ENCODE measurements at places on chromosomes 2 and 18. TPM values are rescaled to one million over a fixed set of nuclear protein-coding genes. Genes with fewer than 3 reads are reported as not detected.

GRCh38 chr2:196080526-196080925 lies 11.9 kb upstream of the DNAH7 start:
- no peak for DNase-seq

- DNase-seq, result no peak
Measured at GRCh38 chr2:30481323-30481800, 34.3 kb downstream of the LCLAT1 start.

- DNase-seq, result no peak
Measured at GRCh38 chr2:10811517-10811916, 1.1 kb downstream of the PDIA6 start.

GRCh38 chr2:99217929-99218501 lies 37.0 kb downstream of the MRPL30 start:
- DNase-seq, result no peak

DNA sequence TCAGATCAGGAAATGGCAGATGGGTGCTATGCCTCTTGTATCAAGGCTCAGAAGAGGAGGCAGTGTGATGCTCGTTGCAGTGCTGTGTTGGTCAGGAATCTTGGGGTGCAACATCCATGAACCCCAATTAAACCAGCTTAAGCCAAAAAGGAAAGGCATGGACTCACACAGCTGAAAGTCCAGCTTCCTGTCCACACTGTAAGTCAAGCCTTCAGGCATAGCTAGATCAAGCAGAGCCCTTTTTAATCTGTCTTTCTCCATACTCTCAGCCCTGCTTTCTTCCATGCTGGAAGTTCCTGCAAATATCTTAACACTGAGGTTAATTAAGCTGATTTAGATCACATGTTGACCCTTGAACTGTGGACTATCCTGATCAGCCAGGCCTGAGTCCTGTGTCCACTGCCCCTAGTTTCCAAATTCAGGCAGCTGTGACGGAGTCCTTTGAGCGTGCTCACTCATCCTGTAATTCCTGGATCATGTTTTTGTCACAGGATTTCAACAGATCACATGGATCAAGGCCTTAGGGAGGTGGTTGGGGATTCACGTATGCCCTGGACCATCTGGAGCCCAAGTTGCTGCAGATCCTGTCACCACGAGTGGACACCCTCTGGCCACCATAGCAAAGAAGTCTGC lies 4.5 kb upstream of the C2orf74 start:
- no peak for DNase-seq

GRCh38 chr2:88831071-88831791 lies 139.8 kb downstream of the RPIA start:
- no peak for DNase-seq

GRCh38 chr18:32804134-32804888 lies 31.5 kb upstream of the KLHL14 start:
- no peak for DNase-seq

GRCh38 chr2:32743480-32744236 lies 115.8 kb downstream of the TTC27 start:
- no peak for DNase-seq

EMILIN1 gene
- 0.32 TPM for total RNA-seq

RAB6C gene
- not detected for total RNA-seq

GRB14 gene
- not detected for total RNA-seq

CRYGC gene
- not detected for total RNA-seq

C2orf72 gene
- total RNA-seq, result not detected

C2orf78 gene
- total RNA-seq, result not detected

POTEJ gene
- total RNA-seq, result not detected
